ENCODE measurements at places on chromosomes 3 and 15. TPM values are rescaled to one million over a fixed set of nuclear protein-coding genes. Genes with fewer than 3 reads are reported as not detected.

DNA sequence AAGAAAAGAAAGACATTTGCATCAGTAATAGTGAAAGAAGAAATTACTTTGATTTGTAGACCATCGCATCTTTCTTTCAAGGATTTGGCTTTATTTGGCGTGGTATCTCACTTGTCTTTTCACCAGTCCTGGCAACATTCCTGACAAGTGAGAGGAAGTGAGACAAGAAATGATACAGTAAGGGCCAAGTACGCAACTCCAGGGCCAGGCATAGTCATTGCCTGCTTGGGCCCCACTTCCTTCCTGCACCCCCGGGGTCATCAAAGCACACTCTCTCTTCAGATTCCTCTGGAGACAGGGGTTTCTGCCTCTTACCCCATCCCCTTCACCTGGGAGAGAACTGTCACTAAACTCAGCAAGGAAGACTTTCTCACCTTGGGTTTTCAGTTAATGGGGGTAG is 55.1 kb downstream of the CD47 start:
- no peak for DNase-seq

- no peak for DNase-seq
Observed at GRCh38 chr3:13853978-13854296, 25.9 kb downstream of the WNT7A start.

DNA sequence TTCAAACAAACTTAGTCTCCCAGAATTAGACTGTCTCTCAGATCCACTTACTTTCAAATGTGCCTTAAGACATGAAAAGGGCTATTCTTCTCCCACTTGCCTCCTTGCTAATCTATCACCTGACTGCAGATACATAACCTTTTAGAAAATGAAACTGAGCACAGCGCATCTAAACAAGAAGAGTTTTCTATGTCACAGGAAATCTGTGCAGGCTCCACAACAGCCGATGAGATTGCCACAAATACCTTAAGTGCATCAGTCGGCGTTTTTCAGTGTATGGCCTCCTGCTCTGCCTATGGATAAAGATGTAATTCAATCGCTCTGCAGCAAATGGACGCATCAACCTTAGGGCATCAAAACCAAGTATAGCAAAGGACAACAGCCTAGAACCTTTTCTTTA is 544.2 kb downstream of the FOXP1 start:
- DNase-seq, result peak; percentile 23

DNA sequence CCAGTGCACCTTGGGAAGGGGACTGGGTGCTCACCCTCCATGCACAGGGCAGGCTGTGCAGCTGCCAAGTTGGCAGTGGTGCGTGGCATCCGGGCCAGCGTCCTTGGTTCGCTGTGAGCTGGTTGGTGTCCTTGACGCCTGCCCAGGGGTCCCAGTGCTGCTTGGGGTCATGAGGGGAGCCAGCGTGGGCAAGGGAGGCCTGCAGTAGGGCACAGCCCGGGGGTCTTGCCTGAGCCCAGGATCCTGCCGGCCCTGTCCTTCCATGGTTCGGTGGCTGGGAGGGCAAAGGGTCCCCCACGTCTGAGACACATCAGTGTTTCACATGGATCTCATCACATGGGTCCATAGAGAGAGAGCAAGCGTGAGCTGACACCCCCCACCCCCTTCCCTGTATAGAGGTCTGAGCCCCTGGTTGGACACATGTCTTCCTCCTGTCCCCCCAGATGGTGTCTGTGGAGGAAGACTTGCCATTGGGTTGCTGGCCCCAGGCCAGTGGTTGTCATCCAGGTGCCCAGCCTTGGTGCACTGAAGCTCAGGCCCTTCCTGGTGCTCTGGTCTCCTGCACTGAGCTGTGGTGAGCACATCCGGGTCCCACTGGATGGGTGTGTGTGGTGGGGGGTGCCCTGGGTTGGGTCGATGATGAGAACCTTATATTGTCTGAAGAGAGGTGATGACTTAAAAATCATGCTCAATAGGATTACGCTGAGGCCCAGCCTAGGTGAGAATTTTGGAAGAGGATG is 232.3 kb downstream of the SNRPN start:
- no peak for DNase-seq

DNA sequence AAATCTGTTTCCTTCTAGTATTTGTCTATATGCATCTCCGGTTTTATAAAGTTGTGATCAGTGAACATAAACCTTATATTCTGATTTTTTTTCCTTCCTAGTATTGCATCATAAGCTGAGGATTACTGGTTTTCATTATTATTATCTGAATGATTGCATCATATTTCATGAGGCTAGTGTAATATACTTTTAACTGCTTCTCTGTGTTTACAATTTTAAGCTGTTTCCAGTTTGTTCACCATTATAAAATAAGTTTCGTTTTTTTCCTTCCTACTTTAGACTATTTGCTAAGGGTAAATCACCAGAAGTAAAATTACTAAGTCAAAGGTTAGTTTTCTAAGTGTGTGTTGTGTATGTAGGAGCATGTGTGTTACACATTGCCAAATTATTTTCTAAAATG is 20.2 kb downstream of the SEMA6D start:
- DNase-seq, result no peak

DNA sequence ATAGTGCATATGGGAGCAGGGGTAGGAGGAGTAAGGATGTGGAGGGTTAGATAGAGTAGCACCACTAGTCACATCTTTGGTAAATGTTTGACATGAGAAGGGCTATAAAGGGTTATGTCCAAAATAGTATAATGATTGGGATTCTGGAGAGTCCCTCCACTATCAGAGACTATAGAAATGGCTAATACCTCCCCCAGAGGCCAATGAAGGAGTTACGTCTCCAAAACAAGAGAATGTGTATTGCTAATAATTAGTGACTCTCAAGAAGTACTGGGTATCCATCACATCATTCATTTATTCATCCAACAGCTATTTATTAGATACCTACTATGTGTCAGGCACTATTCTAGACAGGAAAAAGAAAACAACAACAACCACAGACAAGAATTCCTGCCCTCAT is 203.7 kb upstream of the UMPS start:
- no peak for DNase-seq

- DNase-seq, result no peak
Observed at GRCh38 chr15:76150513-76150912, 90.7 kb downstream of the TMEM266 start.

- DNase-seq, result no peak
Observed at GRCh38 chr3:159253860-159254259, 452.0 kb downstream of the MFSD1 start.

DNA sequence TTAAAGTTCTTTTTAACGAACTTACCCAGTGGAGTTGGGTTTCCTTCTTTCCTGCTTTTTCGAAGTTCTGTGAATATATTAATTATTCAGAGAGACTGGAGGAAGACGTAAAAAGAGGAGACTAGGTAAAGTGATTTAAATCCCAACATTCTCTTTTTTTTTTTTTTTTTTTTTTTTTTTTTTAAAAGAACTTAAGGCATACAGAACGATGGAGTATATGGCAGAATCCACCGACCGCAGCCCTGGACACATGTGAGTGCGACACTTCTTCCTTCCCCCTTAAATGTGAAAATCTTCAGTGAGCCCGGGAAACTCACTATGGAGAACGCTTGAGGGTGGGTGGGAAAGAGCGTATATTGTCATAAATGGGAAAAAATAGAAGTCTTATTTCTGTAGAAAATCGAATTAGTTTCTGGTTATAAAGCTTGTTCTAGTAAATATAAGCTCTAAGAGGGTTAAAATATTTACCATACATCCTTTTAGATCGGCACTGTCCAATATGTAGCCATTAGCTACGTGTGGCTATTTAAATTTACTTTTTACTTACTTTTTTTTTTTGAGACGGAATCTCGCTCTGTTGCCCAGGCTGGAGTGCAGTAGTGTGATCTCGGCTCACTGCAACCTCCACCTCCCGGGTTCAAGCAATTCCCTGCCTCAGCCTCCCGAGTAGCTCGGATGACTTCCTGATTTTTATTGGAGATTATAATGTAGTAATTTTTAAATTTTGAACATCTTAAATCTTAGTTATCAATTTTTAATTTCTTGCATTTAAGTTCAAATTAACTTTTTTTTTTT is 892 bp downstream of the NMD3 start:
- no peak for DNase-seq

GRCh38 chr3:46271209-46271745 is 29.0 kb downstream of the CCR3 start:
- DNase-seq, result no peak

- no peak for DNase-seq
Observed at GRCh38 chr3:115830764-115831395, 207.6 kb downstream of the GAP43 start.

GRCh38 chr3:42668413-42668760 is 14.9 kb downstream of the ZBTB47 start:
- DNase-seq, result no peak

- DNase-seq, result no peak
Observed at GRCh38 chr3:99366663-99367429, 271.5 kb upstream of the COL8A1 start.

DNA sequence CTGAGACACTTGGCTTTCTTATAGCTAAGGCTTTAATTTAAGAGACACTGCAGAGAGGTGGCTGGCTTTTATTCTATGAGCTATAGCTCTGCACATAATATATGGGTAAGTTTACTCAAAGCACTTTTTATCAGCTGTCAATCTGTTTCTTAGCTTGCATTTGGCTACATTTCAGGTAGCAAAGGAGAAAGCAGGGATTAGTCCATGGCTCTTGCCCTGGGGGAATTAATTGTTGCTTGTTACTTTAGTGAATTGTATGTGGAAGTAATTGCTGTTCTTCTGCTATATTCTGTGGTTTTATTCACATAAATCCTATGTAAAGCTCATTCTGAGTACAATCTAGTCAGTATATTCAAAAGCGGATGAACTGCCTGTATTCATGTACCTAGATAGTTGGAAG is 14.4 kb upstream of the CCDC39 start:
- no peak for DNase-seq

DNA sequence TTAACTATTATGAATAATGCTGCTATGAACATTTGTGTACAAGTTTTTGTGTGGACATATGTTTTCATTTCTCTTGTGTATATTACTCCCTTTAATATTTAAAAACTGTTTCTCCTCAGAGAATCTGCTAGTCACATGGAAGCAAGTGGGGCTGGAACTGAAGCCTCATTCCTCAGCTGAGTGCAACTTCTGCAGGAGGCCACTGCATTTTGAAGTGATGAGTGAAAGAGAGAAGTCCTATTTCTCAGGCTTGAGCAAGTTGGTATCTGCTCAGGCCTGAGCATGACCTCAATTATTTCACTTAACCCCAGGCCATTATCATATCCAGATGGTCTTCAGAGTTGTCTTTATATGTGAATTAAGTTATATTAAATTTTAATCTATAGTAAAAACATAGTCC is 11.5 kb downstream of the TLR9 start:
- no peak for DNase-seq

The BDH1 gene
- total RNA-seq, result 126 TPM

The FOXL2 gene
- not detected for total RNA-seq

The PLSCR2 gene
- total RNA-seq, result not detected

The AHSG gene
- 0.16 TPM for total RNA-seq

The CDC25A gene
- total RNA-seq, result 50.9 TPM

The MOBP gene
- not detected for total RNA-seq

The PRRT3 gene
- total RNA-seq, result 16.8 TPM

The MINDY4B gene
- total RNA-seq, result not detected

The CCDC33 gene
- total RNA-seq, result not detected

The SUCNR1 gene
- total RNA-seq, result not detected
